ENCODE measurements at places on chromosomes 12 and 14. TPM values are rescaled to one million over a fixed set of nuclear protein-coding genes. Genes with fewer than 3 reads are reported as not detected.

DNA sequence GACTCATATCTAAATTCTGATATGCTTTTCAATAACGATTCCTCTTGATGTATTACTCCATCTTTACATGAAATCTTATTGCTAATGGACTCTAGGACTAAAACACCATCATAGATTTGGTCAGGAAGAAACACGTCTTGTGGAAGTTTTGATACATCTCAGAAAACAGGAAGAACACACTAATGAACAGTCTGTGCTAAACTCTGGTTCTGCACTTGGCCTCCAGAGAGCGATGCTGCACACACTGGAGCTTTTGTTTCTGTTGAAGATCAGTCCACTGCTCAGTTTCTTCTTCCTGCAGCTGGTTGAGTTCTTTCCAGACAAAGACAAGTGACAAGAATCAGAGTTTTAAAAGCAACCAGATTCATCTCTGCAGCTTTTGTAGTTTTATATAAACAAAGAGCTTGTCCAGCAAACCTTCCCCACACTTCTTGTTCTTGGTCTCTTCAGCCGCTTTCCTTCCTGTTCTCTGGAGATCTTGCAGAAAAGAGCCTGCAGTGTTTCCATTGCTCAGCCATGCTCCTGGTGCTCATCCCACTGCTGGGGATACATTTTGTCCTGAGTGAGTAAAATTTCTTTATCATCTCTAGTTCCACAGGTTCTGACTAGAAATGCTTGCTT, 229.1 kb upstream of the OR4E1 start:
- DNase-seq, result peak; percentile 21

DNA sequence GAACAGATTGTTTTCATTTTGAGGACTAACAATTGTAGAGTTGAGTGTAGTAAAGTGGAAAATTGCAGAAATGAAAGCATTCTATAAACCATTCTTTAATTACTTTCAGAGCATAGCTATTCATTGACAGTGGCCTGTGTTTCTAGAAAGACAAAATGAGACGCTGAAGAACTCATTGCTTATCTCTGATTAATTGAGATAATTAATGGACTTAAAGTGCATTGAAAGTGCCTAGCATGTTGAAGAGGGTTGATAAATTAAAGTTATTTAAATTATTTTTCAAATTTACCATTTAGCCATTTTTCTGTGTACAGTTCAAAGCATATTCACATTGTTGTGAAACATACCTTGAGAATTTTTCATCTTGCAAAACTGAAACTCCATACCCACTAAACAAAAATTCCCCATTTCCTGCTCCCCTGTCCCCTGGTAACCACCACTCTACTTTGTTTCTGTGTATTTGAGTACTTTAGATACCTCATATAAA, 57.4 kb downstream of the DAAM1 start:
- DNase-seq, result no peak

- no peak for DNase-seq
Observed at GRCh38 chr12:18275981-18276380, 14.7 kb downstream of the PIK3C2G start.

GRCh38 chr14:93753647-93754046, 34.6 kb downstream of the PRIMA1 start:
- DNase-seq, result no peak

DNA sequence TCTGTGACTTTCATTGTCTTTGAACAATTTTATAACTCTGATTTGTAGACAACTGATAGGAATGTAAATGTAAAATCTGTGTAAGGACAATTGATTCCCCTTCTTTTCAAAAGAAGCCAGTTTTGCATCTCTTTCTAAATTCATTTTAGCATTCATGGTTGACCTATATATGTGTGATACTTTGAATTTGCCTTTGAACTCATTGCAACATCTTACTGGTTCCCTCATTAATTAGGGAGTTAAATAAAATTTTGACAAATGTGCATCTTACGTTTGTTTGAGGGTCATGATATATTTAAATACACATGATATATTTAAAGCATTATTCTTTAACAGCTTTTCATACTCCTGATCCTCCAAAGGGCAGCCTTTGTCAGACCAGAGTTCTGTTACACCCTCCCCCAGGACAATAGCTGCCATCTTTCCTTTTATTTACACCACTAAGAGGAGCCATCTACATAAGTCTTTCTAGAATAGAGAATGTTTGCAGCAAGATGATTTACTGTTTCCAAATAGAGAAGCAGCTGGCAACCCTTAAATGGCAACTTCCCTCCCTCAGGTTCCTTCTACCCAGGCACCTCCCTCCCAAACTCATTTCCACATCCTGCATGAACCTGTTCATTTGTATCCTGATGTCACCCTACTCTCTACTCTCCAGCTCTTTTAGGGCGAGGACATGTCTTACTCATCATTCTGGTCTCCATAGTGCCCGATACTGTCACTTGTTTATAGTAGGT, 40.2 kb upstream of the APPL2 start:
- DNase-seq, result no peak

GRCh38 chr14:62097072-62097471, 334.9 kb downstream of the SNAPC1 start:
- DNase-seq, result peak; percentile 51

DNA sequence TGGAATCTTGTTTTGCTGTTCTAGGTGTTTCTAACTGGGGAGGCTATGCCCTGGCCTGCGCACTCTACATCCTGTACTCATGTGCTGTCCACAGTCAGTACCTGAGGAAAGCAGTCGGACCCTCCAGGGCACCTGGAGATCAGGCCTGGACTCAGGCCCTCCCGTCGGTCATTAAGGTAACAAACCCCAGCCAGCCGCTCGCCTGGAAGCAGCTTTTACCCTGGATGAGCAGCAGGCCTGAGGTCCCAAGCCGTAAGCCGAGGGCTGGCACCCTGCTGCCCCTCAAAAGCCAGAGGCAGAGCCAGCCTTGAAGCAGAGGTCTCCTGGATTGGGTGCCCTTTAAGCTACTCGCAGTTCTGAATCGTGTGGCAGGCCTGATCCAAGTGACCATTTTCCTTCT, 29.1 kb downstream of the GPR68 start:
- no peak for DNase-seq

DNA sequence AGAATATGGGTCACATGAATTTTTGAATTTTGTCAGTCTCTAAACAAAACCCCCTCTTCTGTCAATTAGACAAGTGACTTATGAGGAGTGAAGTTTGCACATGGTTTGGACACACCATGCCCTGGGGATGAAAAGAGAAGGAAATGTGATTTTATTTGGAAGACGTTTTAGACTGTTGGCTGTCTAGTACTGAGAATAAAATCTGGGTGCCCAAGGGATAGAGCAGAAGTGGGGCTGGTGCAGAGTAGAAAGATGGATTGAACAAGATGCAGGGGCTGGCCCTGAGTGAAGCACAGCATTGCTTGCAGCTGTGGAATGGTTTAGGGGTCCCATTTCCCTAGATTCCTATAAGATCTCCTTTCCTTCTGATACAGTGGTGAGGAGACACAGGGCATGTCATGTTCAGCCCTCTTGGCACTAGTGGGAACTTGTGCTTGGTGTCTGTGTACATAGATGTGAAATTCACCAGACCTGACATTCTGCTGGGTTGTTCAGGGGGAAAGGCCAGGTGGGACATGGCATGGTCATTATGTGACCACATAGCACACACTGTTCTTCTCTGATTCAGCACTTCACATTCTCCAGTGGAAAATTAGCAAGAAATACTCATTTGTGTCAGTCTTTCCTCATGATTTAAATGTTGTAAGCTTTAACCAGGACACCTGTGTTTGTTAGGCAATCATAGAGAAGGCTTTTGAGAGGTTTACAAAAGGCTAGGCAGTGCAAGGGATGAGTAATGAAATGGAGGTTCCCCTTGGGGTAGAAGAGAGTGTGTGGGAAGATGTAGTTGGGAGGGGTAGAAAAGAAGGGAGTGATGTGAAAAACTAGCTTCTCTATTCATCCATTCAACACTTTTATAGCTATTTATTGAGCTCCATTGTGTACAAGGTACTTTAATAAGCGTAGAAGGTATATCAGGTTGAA, 202.3 kb upstream of the IGF1 start:
- no peak for DNase-seq

GRCh38 chr14:74505831-74506230, 12.3 kb downstream of the ISCA2 start:
- no peak for DNase-seq

DNA sequence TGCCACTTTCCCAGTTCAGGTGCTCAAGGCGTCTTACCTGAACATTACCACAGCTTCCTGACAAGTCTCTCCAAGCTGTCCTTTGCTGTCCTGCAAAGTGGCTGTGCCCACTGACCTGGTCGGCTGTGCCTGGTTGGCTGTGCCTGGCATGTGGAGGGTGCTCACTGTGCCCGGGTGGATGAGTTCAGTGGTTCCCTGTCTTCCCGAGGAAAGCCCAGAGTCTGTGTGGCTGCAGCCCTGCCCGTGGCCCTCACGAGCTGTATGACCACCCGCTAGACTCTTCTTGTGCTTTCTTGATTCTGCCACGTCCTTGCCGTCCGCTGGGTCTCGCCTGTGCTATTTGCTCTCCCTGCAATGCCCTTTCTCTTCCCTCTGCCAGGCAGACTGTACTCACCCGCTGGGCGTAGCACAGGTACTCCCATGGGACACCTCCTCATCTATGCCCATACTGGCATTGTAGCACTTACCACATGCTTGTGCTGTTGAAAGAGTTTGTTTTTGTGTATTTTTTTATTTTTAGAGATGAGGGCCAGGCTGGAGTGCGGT, 95.9 kb downstream of the TSPAN9 start:
- DNase-seq, result no peak

DNA sequence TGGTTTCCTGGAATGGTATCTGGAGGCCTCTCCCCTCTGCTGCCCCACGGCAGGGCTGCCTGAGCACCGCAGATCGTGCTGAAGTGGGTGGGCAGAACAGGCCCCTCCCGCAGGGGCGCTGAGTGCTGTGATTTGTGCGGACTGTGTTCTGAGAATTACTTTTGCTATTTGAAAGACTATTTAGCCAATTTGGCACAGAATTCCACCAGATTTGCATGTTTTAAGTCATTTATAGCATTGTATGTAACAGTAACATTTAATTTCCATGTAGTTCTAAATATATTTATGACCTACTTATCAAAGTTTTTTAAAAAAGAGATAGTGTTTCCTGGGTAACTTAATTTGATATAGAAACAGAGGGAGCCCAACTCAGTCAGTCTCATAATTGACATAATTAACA, 55.3 kb downstream of the TNFAIP2 start:
- no peak for DNase-seq

DNA sequence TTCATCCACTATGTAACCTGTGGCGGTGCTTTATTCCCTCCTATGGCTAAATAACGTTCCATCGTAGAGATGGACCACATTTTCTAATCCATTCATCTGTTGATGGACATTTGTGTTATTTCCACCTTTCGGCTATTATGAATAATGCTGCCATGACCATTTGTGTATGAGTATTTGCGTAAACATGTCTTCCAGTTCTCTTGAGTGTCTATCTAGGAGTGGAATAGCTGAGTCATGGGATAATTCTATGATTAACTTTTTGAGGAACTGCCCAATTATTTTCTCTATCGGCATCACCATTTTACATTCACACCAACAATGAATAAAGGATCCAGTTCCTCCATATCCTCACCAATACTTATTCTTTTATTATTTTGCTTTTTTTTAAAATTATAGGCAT, 261.9 kb upstream of the SFSWAP start:
- no peak for DNase-seq

DNA sequence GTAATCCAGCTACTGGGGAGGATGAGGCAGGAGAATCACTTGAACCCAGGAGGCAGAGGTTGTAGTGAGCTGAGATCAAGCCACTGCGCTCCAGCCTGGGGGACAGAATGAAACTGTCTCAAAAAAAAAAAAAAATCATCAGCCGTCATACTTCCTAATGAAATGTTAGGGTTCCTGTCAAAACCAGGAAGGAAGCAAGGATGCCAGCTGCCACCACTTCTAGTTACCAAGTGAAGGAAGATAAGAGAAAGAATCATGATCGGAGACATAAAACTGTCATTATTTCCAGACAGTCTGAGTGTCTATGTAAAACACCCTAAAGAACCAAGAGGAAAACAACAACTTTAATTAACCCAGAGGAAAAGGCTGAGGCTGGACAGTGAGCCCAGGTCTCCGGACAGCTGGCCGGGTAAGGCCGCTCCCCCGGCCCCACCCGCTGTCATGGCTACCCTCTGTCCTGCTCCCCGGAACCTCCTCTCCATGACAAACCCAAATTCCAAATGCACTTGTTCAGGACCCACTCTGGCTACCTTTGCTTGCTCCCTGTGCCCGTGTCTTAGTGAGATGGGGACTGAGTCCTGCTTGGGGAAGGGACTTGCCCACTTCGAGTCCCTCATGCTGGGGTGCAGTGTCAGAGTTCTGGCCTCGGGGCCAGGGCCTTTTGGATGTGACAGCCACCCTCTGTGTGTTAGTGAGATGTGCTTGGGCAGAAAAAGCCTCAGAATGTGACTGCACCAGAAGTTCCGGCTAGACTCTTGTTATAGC, 29.0 kb downstream of the SLC6A12 start:
- DNase-seq, result no peak

DNA sequence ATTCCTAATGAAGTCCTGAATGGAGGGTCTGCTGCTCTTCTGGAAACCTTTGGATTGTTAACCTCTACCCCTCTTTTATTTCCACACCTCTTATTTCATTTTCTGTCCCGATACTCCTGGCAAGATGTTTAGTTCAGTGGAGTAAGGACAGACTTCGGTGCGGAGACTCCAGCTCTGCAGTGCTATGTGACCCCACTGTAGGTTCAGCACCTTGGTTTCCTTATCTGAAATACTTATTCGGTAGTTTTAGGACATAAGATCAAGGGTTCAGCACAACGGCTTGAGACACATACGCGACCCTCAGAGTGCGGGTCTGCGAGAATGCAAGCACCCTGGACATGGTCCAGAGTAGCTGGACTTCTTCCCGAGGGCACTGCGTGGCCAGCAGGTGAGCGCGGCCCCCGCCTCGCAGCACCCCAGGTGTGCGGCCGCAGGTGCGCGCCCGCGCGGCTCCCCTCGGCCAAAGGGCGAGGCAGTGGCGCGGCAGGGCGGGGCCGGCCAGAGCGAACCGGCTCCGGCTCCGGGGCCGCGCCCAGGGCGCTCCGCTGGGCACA, 465 bp upstream of the FGD4 start:
- DNase-seq, result peak; percentile 20

GRCh38 chr12:12561371-12562015, 1.2 kb downstream of the DUSP16 start:
- no peak for DNase-seq

GRCh38 chr12:46377678-46378077, 5.1 kb upstream of the SLC38A2 start:
- DNase-seq, result no peak

- DNase-seq, result peak; percentile 93
Observed at GRCh38 chr12:27331291-27331926, 1.2 kb upstream of the BMAL2 start.

DNA sequence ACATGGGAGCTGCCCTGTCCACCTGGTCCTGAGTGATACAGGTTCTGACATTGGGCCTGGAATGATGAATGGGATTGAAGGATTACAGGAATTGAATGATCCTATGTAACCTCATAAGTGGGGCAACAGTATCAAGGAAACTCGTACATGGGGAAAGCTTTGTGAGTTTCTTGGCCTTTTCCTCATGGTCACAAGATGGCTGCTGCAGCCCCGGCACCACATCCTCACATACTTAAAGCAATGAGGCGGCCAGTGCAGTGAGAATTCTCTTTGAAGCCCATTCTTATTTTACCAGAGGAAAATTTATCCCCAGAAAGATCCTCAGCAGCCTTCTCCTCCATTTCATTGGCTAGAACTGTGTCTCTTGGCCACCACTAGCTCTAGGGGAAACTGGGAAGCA, 91.9 kb downstream of the AACS start:
- no peak for DNase-seq

The SNW1 gene
- 9.5 TPM for polyA plus RNA-seq

The DIO3 gene
- polyA plus RNA-seq, result not detected

The TPH2 gene
- not detected for polyA plus RNA-seq

The AKAP6 gene
- 0.03 TPM for polyA plus RNA-seq

The CLEC4D gene
- polyA plus RNA-seq, result not detected

The PARPBP gene
- polyA plus RNA-seq, result 4.2 TPM

The CLEC4C gene
- not detected for polyA plus RNA-seq

The MORN3 gene
- 0.66 TPM for polyA plus RNA-seq

The STAC3 gene
- polyA plus RNA-seq, result 0.36 TPM

Measured in endothelial cell of umbilical vein (primary cell).